ENCODE measurements at places on chromosomes 4 and X.

DNA sequence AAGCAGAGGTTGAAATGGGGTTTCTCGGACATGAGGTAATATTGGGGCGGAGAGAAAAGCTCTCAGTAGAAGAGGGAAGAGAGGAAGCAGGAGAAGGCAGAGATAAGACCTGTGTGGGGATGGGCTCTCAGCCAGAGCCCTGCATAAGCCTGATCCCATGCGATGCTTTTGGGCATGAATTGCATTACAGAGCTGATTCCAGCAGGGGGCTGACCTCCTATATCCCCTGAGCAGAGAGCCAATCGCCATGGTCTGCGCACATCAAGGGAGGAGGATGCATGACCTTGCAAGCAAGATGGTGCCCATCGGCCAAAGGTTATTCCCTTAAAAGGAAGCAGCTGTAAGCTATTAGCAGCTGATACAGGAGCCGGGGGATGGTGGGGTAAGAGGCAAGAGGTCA, 7.6 kb downstream of the ANOS1 start:
- DNase-seq: no peak

GRCh38 chrX:33892670-33893069, 239.4 kb downstream of the FAM47A start:
- no peak for DNase-seq

DNA sequence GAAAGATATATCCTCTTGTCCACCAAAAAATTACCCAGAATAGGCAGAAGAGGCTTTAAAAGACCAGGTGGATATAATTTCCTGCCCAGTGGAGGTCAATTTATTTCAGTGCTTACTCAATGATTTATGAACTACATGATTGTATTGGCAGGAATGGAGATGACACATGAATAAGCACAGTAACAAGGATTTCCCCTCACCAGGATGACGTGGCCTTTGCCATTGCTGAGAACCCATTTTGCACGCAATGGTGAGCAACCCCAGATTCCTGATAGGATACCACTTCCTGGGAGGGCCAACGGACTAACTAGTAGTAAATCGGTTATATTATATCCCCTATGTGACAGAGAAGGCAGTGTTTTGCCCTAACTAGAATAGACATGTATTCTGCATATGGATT, 11.6 kb upstream of the TTC29 start:
- DNase-seq: peak; percentile 3

- DNase-seq: no peak
Measured at GRCh38 chrX:2261831-2262667, 238.7 kb downstream of the DHRSX start.

DNA sequence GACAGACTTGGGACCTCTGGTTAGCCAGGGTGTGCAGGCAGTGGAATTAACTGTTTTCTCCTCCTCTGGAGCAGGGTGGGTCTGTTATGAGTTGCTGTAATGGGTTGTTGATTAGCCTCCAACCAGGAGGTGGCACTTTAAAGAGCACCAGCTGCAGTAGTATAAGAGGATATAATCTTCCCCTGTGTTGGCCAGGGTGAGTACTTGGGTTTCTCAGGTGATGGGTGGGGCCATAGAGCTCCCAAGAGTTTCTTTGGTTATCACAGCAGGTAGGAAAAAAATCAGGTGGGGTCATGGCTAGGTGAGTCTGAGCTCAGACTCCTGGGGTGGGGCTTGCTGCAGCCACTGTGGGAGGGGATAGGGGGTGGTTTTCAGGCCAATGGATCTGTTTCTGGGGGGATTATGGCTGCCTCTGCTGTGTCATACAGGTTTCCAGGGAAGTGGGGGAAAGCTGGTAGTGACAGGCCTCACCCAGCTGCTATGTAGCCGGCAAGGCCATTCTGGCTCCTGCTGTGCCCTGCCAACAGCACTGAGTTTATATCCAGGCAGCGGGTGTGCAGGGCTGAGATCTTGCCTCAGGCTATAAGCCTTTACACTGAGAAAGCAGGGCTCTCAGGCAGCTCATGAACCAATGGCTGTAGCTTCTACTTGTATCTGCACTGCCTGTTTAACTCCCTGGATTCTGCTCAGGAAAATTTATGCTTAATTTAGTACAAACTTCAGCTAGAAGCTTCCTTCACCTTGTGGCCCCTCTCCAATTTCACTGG, 70.1 kb downstream of the CCNG2 start:
- no peak for DNase-seq

GRCh38 chrX:22124098-22124497, 92.0 kb downstream of the PHEX start:
- DNase-seq: no peak

GRCh38 chr4:69490271-69490670, 5.4 kb downstream of the UGT2B4 start:
- no peak for DNase-seq

DNA sequence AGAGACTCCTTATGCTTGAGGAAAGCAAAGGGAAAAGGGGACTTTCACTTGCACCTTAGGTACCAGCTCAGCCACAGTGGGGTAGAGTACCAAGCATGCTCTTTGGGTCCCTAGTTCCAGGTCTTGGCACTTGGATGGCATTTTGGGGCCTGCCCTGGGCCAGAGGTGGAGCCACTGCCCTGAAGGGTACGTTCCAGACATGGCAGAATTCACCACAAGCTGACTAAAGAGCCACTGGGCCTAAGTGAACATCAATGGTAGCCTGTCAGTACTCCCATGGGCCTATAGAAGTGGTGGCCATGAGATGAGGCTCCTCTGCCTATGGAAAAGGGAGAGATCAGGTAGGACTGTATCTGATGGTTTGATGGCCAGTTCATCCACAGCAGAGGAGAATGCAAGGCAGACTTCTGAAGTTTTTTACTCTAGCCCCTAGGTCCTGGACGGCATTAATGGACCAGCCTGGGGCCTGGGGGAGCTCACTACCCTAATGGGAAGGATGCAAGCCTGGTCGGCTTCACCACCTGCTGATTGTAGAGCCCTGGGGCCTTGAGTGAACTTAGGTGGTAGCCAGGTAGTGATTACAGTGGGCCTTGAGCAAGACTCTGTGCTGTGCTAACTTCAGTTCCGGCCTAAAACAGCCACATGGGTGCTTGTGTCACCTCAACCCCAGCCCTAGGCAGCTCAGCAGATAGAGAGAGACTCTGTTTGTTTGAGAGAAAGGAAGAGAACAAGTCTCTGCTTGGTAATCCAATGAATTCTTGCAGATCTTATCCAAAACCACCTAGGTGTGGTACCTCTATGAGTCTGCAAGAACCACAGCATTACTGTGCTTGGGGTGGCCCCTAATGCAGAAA, 19.8 kb upstream of the HSFX4 start:
- DNase-seq: peak; percentile 46

DNA sequence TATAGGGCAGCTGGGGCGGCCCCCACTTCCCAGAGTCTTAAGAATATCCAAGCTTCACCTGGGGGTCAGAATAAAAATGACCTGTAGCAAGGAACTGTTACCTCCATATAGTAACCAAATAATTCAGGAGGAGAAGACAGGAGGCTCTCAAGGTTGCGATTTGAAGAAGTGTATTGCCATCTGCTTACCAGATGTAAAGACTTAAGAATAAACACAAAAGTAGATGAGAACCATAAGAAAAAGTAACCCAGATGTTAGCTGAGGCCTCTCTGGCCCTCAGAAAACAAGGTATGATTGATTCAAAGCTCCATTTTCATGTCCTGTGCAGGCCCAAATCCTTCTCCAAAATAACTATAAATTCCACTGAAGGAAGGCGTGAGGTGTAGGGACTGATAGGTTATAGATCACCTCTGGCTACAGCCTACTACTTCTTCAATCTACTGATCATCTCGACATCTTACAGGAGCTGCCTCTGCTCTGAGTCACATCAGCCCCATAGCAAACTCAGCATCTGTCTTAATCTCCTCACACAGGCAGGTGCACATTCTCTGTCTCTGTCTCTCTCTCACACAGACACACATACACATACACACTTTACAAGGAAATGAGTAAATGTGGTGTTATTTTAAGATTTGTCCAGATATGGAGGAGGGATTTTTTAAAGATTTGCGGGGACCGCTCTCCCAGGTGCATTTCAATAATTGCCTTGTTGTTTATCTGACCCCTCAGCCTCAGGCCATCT, 193.9 kb upstream of the EDNRA start:
- no peak for DNase-seq

- DNase-seq: no peak
Measured at GRCh38 chr4:31156221-31156620, 436.1 kb downstream of the PCDH7 start.

DNA sequence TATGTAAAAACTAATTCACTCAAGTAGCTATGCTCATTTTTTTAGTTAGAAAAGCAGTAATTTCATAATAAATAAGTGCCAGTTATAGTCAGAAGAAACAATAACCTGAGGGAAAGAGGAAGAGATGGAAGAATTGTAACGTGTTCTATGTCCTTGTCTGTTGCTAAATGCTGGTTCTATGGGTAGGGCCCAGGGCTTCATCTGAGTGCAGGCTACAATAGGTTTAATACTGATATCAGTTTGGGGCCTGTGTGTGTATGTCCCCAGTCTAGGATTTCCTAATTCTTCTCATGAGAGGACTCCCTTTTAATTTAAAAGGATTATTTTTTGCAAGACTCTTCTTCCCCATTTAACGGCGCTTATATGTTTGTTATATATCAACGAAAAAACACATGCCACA, 3.3 kb upstream of the EREG start:
- no peak for DNase-seq

GRCh38 chr4:38365261-38365660, 298.7 kb upstream of the KLF3 start:
- no peak for DNase-seq

DNA sequence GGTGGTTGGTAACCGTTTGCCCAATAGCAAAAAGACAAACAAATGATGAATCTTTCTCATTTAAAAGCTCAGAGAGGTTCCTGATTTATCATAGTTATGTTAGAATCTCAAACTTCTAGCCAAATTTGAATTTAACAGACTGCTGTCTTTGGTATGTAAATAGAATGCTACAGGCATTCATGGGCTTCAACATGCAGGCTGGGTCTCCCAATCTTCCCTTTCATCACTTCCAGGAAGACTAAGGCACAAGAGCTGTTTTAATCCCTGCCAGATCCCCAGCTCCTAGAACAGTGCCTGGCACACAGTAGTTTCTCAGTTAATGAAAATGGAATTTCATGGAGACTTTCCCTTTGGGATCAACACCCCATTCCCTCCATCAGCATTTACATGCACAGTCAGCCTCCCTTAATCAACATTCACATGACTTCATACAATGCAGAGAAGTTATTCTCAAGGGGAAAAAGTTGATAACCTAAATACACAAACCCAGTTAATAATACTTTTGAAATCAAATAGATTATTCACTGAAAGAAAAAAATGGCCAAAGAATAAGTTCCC, 107.6 kb upstream of the C1QTNF7 start:
- DNase-seq: no peak

DNA sequence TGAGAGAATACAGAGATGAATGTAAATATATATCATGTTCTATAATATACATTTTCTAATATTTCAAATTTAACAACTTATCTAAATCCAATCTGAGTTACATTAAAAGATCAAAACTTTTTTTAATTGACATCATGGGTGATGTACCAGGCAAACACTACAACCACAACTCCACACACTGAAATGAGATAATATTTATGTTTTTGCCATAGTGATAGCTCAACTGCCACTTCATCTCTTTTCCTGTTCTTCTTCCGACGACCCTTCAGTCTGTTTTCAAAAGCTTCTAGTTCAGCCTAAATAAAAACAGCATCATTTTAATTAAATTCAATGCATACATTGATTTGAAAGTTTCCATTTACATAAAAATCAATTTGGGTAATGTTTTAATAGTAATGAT, 10.2 kb upstream of the CORIN start:
- DNase-seq: no peak

DNA sequence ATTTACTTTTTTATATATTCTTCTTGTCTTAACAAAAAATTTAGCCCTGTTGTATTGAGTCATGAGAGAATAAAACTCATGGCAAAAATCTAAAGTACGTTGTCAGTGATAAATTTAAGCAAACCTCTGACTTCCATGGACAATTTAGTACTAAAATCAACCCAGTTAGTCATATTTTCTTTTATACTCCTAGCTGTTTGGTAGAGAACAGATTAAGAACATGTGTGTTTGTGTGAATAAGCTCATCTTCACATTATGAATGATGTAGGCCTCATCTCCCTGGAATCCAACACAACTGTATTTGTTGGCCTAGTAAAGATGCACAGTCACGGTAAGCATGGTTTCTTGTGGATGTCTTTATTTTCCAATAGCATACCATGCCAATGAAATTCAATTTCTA, 40.8 kb upstream of the FAM47B start:
- no peak for DNase-seq

DNA sequence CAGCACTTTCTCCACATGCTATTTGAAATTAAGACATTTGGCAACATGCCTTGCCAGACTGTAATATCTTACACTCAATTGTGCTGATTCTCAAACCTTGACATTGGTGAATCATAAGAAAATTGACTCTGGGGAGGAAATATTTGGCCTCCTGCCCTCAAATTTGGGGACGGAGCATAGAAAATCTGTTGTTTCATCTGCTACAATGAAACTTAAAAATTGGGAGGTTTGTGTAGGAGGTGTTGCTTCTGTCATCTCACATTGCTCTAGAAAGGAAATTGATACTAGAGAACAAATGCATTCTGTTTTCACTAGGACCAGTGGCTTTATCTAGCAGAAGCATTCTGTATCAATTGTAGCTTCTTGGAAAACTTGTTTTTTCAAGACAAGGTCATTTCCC, 5.3 kb downstream of the OCRL start:
- DNase-seq: no peak

DNA sequence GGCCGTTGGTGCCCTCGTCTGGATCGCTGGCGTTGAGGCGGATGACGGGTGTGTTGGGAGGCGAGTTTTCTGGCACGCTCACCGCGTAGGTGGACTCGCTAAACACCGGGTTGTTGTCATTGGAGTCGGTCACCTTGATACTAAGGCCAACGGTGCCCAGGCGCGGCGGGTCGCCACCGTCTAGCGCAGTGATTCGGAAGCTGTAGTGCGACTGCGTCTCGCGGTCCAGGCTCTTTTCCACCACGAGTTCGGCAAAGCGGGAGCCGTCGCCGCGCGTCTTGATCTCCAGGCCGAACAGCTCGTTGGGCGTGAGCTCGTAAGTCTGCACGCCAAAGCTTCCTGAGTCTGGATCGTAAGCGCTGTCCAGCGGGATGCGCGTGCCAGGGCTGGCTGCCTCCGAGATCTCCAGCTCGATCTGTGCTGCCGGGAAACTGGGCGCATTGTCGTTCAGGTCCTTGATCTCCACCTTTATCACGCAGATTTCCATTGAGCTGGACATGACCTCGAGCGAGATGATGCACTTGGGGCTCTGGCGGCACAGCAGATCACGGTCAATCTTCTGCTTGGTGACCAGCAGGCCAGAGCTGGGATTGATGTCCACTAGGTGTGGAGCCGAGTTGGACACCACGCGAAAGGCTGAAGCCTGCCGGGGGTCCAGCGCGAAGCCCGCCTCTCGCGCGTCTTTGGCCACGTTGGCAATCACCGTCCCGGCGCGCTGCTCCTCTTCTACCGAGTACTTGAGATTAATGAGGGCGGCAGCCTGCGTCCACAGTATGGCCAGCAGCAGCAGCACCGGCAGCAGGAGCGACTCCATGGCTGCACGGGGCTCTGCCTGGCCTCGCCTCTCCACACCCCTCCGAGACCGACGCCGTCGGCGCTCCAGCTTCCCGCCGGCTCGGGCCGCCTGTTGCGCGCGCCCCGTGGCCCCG, 2.0 kb downstream of the PCDH19 start:
- DNase-seq: no peak
